ENCODE measurements at places on chromosomes 7 and 10.

- DNase-seq = no peak
These were observed 975.2 kb downstream of the SORCS1 start for GRCh38 chr10:106189292-106189691.

DNA sequence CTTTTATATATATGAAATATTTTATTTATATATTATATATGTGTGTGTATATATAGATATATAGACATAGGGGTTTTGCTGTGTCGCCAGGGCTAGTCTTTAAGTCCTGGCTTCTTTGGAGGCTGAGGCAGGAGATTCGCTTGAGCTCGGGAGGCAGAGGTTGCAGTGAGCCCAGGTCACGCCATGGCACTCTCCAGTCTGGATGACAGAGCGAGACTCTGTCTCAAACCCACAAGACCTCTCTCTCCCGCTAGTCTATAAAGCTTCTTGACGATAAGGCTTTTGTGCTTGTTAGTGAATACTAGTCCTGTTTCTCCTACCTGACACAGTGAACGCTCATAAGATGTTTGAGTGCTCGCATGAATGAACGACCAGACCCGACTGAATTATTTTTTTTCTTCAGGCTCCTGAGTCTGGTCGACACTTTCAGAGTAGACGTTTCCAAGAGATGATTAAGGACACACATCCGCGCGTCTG, 577 bp upstream of the DDX21 start:
- no peak for DNase-seq

DNA sequence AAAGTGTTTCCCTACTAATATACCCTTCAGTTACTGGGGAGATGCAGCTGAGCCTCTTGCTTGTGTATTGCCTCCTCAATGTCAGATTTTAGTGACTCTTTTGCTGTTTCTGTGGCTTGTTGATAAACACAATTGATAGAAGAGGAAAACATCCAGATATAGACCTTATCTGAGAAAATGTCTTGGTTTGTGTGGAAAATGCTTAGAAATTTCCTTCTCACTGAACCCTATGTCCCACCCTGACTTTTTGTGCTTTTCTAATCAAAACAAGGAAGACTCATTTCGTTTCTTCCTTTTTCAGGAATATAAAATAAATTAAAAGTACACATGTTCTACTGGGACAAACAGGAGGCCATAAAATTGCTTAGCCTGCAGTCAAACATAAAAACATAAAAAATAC, 257.5 kb downstream of the PHF14 start:
- no peak for DNase-seq

GRCh38 chr10:113875212-113875611, 20.8 kb downstream of the NHLRC2 start:
- DNase-seq = no peak

GRCh38 chr7:98238076-98238475, 14.0 kb downstream of the TECPR1 start:
- no peak for DNase-seq

Data from T-helper 22 cell (primary cell).